NCI-H446 treated with DMSO at 0.1 percent for 48 hours (cell line): ENCODE measurements at places on chromosomes 16 and 17.
A peak's percentile ranks its signal among the peaks of the same experiment; 100 is the strongest.

DNA sequence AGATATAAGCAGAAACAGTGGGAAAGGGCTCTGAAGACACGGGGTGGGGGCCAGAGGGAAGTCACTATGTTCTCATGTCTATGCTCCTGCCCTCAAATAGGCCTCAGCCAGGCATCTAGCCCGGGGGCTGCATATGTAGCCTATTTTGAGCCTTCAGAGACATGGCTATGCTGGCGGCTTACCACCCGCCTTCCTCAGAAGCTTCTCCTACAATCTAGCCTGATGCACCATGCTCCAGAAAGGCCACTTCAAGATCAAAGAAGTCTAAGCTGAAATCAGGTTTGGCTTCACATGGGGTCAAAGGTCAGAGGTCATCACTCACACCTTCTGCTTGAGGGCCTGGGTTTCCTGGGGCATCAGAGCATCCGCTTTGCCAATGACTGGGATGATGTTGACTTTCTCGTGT lies 1.6 kb downstream of the SEPTIN1 start:
- DNase-seq: no peak

- DNase-seq: no peak
These were observed 1.2 kb upstream of the HS3ST6 start for GRCh38 chr16:1919327-1919998.

- no peak for DNase-seq
These were observed 3.8 kb downstream of the CREBBP start for GRCh38 chr16:3876695-3877094.

DNA sequence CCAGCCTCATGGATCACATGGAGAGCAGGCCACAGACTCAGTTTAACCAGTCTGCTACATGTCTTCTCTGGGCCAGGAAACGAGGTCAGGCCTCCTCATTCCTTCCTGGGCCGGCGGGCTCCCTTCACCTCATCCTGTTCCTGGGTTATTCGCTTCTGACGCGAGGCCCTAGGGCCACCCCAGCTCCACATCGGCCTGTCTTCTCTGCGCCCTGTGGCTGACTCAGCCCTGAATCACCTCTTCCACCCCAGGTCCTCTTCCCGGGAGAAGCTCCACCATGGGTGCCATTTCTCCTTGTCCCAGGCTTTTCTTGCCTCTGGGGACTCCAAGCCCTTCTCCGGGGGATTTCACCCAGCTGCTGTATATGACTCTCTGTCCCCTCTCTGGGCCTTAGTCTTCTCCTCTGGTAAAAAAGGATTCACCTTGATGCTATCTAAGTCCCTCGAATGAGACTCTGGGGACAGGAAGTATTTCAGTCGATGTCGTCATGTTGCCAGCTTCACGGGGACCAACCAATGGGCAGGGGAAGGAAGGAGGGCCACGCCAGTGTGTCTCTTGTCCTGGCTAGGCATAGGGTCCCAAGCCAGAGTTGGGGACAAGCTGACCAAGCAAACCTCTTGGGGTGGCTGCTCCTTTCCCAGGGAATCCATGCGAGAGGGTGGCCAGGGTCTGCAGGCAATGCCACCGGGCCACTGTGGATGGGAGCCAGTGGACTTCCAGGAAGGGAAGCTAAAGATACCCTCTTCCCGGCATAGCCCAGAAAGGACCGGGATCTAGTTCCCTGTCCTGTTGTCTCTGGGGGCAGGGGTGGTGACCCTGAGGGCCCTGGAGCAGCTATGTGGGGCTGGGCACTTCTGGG lies 58.7 kb downstream of the SOCS3 start:
- no peak for DNase-seq

- DNase-seq: no peak
These were observed 136.8 kb upstream of the CES5A start for GRCh38 chr16:56011808-56012481.

- DNase-seq: no peak
These were observed 5.9 kb downstream of the MEOX1 start for GRCh38 chr17:43655693-43656255.

DNA sequence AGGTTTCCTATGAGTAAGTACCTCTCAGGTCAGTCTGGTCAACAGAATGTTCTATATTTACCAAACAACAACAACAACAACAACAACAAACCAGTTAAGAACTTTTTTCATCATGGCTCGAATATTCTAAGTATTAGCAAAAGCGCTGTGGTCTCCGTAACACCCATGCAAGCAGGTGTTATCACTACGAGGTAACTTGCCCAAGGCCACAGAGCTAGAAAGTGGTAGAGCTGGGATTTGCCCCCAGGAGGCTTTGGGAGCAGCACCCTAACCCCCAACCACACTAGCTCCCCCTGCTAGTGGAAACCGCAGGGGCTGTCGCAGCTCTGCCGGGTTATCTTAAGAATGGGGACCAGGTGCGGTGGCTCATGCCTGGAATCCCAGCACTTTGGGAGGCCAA lies 23.9 kb upstream of the C16orf74 start:
- no peak for DNase-seq

DNA sequence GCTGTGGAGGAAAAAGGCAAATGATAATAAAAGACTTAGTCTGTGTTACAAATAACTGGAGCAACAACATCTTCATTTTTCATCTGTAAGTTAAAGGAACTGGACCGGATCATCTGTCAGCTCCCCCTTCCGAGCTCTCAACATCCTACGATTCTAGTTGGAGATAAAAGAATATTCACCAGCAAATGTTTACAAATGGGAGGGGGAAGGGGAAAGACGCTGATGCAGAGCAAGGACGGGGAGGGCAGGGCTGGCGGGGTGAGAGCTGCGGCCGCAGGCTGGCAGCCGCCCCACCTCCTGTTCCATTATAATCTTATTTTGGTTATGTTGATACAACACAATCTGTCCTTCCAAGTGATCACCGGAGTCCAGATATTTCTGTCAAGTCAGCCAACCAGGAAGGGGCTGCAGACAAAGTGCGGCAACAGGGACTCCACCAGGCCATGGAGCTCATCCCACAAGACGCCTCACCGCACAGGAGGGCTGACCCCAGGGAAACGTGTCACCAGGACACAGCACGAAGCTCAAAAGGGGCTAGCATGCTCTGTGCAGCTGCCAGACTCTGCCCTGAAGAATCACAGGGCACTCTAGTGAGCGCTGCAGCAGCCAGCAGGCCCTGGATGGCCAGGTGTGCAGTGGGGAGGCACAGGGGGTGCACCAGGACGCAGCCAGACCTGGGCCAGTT lies 19.7 kb downstream of the FBXO31 start:
- no peak for DNase-seq

DNA sequence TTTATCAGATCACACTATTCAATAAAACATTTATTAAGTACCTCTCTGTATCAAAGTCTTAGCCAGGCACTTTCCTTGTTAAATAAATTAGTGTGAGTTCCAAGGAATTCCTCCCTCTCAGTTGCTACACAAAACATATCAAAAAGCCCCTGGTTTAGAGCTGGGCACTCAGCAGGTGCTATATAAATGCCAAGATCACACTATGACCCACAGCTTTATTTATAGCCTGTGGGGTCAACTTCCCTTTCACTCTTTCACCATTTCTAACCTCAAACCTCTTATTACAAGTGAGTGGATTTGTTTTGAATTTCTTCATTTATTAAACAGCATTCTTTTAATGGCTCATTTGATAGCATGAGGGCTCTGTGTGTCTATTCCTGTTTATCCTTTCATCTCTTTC lies 112.6 kb upstream of the MPHOSPH6 start:
- no peak for DNase-seq

GRCh38 chr16:88597856-88598491 lies 27.8 kb downstream of the ZC3H18 start:
- DNase-seq: no peak

GRCh38 chr16:70720425-70721201 lies 34.8 kb upstream of the MTSS2 start:
- DNase-seq: no peak

- no peak for DNase-seq
These were observed 33.3 kb downstream of the RANBP10 start for GRCh38 chr16:67773099-67773498.

GRCh38 chr17:34442387-34443111 lies 79.5 kb upstream of the CCL1 start:
- DNase-seq: no peak

GRCh38 chr16:57757326-57757786 lies 21.8 kb downstream of the KATNB1 start:
- no peak for DNase-seq

GRCh38 chr17:77404812-77405581 lies 264.2 kb downstream of the SEC14L1 start:
- DNase-seq: no peak

GRCh38 chr16:81798311-81799137 lies 19.4 kb downstream of the PLCG2 start:
- DNase-seq: no peak

DNA sequence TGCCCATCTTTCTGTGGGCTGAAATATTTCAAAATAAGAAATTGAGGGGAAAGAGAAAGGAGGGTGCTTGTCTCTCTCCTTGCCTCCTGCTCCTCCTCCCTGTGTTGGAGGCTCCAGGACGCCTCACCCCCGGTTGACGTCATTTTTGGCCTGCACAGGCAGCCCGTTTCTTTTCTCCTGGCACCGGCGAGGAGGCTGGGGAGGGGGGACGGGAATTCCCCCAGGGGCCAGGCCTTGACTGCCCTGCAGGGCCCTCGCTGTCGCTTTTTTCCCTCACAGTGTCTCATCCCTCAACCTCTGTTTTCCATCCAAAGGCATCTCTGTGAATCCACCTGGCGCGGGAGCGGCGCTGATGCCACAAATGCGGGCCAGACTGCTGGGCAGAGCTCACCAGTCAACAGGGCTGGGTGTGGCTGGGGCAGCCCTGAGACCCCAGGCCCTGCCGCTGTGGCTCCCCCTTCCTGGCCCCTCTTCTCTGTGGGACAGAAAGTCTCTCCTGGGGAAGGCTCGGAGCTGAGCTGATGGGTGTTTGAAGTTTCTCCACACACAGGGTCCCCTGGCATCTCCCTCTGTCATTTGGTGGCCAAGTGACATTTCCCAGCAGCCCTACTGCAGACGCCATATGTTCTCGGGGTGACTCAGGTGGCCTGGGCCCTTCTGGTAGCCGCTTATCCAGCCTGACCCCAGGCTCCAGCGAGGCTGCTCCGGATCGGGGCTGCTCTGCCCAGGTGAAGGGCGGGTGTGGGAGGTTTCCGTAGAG lies 16.0 kb downstream of the CENPX start:
- DNase-seq: peak; percentile 21

DNA sequence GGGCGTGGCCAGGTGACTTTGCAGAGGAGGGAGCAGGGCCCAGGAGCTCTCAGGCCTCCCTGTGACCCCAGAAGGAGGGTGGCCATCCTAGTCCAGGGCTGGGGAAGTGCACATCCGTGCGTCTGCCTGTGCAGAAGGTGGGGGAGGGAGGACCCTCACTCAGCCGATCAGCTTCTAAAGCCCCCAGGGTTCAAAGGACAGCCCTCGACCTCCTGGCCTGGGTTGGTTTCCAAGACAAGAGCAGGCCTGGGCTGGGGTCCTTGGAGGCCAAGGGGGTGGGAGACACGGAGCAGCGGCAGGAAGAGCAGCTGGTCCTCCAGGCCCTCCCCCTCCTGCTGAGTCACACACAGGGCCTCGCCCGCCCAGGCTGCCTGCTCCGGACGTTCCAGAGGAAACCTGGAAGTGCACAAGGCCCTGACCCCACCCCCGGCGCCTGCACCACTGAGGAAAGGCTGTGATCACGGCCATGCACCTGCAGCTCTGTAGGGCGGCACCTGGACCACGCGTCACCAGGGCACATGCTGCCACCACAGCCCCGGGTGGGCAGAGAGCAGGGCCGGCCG lies 67.1 kb upstream of the ZNF469 start:
- DNase-seq: no peak

DNA sequence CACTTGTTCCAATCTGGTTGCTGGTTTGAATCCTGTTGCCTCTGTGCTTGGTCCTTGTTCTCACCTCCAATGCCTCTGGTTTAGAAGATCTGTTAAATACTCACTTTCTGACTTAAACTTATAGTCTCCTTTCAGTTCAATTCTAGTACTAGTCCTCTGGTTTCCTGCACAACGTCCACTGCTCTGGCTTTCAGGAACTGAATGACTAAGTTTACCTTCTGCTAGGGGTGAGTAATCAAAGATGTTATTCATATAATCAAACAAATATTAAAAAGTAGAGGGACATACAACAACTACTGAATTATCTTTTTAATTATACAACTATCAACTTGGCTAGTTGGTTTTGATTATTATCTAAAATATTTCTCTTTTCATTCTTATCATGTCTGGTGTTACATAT lies 496.4 kb upstream of the TOM1L1 start:
- DNase-seq: no peak

- no peak for DNase-seq
These were observed at the start of gene SPATA32 for GRCh38 chr17:45261577-45262515. Gene SPATA32, minus strand, starts transcription at chr17:45262094. Its CDS starts 78 bp downstream, at chr17:45262016.

DNA sequence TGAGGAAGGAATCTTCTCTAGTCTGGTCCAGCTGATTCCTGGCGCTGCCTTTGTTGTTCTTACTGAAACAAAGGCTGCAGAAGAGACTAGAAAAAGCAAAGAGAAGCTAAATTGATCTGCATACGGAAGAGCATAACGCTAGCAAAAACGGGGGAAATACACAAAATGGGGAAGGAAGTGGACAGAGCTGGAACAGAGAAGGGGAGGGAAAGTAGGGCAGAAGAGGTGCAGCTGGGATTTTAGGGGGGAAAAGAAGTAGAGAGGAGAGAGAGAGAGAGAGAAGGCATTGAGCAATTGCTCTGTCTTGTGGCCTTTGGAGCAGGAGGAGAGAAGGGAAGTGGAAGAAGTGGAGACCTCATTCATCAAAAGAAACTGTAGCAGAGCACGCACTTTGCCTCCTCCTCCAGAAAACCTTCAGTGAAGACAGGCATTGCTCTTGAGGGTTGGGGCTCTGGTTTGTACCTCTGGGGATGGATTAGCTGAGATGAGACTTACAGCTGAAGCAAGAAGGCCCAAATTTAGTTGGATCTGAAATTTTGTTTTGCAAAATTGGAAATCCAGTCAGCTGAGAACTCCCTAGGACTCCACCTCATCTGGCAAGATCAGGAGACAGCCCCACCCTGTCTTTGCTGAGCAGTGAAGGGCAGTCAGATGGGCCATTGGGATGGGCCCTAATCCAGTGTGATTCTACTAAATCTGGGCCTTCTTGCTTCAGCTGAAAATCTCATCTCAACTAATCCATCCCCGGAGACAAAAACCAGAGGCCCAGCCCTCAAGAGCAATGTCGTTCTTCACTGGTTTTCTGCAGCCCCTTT lies 55.8 kb downstream of the CDRT4 start:
- no peak for DNase-seq

GRCh38 chr17:76947771-76948170 lies 79.6 kb downstream of the MGAT5B start:
- DNase-seq: no peak

- no peak for DNase-seq
These were observed 52.7 kb upstream of the AKAP1 start for GRCh38 chr17:57032343-57032742.

- DNase-seq: no peak
These were observed 178.2 kb upstream of the RPH3AL start for GRCh38 chr17:530851-531250.

- no peak for DNase-seq
These were observed 32.9 kb downstream of the BAHCC1 start for GRCh38 chr17:81428121-81428515.
